ENCODE measurements at places on chromosomes 5 and 9.

- DNase-seq, result no peak
Measured at GRCh38 chr9:9574080-9574479, 1038.7 kb downstream of the PTPRD start.

- DNase-seq, result no peak
Measured at GRCh38 chr9:130998597-130999244, 10.3 kb upstream of the LAMC3 start.

DNA sequence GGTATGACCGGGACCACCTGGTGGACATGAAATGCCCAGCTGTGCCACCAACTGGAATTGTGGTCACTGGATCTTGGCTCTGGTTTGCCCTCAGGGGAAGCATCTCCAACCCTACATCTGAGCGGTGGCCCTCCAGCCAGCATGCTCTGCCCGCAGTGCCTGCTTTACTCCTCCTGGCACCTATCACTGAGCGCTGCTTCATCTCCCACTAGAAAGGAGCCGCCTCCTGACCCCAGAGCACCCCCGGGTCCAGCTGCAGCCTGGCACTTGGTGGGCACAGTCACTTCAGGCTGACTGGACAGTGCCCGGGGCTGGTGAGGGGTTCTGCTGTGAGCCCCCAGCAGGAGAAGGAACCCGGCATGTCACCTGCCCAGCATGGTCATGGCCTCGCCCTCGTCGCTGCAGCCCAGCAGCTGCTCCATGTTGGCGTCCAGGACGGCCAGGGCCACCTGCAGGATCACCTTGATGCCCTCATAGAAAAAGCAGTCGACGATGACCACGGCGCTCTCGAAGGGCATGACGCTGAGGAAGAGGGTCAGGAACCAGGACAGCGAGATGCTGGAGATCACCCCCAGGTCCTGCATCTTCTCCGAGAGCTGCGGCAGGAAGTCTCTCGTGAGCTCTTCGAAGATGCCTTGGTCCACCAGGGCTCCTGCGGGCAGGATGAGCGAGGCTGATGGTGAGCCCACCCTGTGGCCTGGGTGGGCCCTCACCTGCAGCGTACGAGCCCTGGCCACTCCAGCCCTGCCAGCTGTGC is 16.1 kb upstream of the MRNIP start:
- DNase-seq, result no peak

GRCh38 chr9:91560301-91560700 is 136.7 kb upstream of the NFIL3 start:
- no peak for DNase-seq

DNA sequence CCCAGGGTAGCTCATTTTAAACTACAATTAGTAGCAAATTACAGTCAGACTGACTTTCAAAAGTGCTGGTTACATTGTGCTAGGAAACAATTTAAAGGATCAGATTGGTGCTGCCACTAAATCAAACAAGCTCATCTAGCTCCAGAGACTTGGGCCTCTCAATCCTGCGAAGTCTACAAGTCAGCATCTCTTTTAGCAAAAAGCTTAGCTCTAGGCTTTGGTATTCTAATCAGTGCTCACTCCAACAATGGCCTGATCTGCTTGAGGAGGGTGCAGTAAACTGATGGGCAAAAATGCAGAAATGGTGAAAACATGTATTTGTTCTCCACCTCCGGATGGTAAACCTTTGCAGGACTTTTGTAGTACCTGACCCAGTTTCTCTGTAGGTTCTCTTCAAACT is 47.0 kb upstream of the SEMA6A start:
- DNase-seq, result no peak

DNA sequence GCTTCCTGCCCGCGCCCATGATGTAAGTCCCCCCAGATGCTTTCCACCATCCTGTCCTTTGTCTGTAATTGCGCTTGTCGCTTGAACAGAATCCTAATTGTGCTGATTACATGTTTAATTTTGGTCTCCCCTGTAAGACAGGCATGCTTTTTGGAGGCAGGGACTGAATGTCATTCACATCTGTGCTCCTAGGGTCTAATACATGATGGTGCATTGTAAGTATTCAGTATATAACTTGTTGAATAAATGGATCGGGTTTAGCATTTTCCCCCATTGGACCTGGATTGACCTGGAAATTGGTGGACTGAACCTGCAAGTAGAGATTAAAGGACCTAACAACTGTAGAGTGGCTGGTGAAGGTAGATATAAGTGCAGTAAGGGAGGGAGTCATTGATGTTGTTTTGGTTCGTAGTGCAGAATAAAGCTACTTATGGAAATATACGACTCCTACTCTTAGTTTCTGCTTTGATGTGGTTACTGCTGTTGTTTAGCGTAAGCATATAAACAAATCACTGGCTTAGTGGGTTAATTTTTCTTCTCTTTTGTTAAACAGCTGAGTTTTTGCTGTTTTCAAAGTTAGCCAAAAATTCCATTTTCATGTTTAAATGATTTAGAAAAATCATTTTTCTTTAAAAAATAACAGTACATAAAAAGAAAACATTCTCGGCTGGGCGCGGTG is 57.3 kb downstream of the TRIO start:
- no peak for DNase-seq

- DNase-seq, result no peak
Measured at GRCh38 chr5:55276771-55277170, 30.7 kb downstream of the DHX29 start.

DNA sequence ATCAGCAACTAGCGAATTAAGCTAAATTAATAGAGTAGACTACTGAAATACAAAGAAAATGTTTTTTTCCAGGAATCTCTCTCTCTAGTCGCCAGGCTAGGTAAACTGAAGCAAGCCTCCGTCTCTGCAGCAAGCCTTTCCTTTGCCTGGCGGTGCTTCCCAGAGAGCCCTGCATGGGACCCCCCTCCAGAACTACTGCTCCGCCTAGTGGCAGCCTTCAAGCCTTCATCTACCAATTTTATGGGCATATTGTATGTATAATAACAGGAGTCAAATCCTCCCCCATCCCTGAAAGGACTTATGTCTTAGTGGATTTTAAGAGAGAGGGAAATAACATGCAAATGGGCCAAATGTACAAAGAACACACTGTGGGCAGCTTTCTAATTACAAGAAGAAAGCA is 241.9 kb downstream of the SAXO1 start:
- DNase-seq, result no peak

- DNase-seq, result no peak
Measured at GRCh38 chr5:59829386-59829785, 64.1 kb downstream of the PDE4D start.

- no peak for DNase-seq
Measured at GRCh38 chr5:149887622-149888183, 56.9 kb downstream of the PDE6A start.

DNA sequence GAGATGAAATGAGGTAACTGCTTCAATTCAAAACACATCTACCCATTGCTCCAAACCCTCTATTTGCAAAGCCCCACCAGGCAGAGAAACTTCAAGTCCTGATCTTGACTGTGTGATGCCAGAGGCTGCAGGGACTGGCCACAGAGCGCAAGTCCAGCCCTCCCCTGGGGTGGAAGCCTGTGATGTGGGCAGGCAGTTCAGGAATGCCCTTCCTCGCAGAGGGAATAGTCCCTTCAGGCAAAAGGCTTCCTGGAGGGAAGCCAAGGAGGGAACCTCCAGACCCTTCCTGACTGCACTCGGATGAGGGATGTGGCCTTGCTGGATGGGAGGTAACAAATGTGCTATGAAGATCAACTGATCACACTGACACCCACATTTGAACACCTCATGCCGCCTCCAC is 131.2 kb downstream of the SLIT3 start:
- no peak for DNase-seq

DNA sequence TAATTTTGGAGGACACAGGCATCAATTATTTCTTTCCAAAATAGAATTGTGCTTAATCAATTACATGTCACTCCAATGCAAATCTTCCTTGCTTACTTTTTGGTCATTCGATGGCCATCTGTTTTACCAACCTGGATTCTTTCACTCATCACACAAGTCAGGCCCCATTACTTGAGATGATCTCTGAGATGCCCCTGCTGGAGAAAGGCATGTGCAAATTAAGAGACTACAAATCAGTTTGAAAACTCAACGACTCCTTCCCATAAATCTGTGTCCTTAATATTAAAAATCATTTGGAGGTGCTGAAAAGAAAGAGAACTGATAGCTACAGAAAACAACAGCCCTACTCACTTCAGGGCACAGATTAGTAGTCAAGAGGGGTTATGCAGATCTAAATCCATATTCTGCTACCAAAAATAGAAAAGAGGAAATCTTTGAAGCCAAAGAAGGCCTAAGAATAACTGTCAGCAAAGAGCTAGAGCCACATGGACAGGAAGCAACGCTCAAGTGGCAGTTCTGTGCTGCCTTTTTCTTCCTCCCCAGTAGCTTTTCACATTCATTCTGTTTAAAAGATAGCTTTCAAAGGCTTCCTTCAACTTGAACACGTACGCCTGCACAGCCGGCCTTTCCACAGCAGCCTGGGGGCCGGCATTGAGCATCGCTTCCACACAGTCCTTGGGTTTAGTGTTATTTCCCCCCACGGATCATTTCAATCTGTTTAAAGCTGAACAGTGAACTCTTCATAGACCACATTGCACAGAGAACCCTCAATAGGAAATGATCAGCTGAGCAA is 79.3 kb upstream of the MAP3K1 start:
- no peak for DNase-seq

GRCh38 chr5:50724262-50724661 is 57.8 kb downstream of the PARP8 start:
- DNase-seq, result no peak

GRCh38 chr5:9497347-9497746 is 48.5 kb downstream of the SEMA5A start:
- no peak for DNase-seq

DNA sequence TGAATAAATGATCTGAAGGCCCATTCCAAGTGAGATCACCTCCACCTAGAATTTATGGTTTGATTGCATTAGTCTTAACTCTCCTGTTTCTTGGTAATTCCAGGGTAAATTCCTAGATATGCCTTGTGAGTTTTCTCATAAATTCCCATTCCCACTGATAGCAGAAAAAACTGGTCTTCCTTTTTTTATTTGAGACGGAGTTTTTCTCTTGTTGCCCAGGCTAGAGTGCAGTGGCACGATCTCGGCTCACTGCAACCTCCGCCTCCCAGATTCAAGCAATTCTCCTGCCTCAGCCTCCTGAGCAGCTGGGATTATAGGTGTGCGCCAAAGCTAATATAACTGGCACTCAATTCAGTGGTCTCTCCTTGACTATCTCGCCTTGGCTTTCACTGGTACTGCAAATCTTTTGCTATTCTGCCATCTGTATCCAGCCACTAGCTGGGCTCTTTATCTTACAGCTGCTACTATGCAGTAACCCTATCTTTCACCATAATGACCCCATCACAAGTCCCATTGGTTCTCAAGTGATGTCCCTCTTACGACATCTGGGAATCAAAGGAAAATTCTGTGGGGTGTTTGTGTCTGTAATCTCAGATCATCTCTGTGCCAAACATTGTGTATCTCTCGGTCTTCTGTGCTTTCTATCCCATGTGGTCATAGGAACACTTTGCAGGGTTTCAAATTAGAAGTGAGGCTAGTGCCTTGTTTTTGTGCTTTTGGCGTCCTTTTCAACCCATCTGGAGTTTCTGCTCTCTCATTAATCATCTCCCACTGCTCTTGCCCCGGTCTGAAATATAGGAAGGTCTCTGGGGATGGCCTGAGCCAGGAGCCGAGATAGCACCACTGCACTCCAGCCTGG is 14.4 kb downstream of the HNRNPK start:
- no peak for DNase-seq

- DNase-seq, result no peak
Measured at GRCh38 chr9:99359336-99359735, 137.3 kb downstream of the SEC61B start.

- no peak for DNase-seq
Measured at GRCh38 chr9:129285979-129286772, 108.1 kb upstream of the IER5L start.

- no peak for DNase-seq
Measured at GRCh38 chr5:28328681-28329080, 1290.3 kb upstream of the CDH9 start.

DNA sequence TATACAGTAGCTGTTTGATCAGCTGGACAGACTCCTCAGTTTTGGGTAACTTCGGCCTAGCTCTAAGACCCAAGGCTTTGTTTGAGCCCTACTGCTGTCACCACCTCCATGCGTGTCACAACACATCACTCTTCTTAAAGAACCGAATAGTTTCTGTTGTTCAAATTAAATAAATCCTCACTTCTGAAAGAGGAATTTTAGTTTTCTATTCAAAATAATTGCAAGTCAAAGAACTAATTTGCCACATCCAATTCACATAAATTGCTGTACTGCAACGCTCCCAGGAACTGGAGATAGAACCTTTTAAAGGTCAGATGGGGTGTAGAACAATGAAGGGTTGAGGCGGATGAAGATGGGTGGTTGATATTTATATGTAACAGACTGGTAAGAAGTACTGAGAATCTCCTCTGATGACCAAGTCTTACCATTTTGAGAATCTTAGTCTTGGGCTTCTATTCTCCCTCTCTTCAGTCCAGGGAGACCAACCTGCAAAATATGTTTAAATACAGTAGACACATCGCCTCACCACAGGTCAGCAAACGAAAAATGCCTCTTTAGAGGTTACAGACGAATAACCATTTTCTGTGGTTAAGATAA is 1.6 kb downstream of the NREP start:
- no peak for DNase-seq

- DNase-seq, result no peak
Measured at GRCh38 chr5:105530716-105531261, 1968.2 kb upstream of the NUDT12 start.

GRCh38 chr5:10649666-10650380 is 86.0 kb downstream of the ANKRD33B start:
- DNase-seq, result no peak

DNA sequence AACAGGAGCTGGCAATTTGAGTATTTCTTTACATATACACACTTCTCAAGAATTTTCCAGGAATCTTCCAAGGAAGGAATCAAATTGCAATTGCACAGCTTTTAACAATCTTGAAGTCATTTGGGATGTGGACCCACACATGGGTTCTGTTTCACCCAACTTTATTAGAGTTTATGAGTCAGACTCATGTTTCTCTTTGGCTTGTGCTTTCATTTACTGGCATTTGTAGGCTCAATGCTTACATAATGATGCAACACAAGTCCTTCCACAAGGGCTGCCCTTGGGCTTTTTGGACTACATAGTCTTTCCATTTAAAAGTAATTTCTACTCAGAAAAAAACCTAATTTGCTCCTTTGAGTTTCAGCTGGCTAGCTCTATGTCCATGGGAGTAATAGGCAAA is 4.6 kb upstream of the CDC37L1 start:
- DNase-seq, result no peak
